Activated CD8-positive, alpha-beta memory T cell treated with anti-CD3 and anti-CD28 coated beads for 1 hour (primary cell): ENCODE measurements at places on chromosomes 2 and 18.
A peak's percentile ranks its signal among the peaks of the same experiment; 100 is the strongest.

GRCh38 chr2:74835831-74836674 is 2.1 kb downstream of the HK2 start:
- DNase-seq, result no peak

- no peak for DNase-seq
Measured at GRCh38 chr2:199458009-199458805, 468 bp upstream of the SATB2 start.

DNA sequence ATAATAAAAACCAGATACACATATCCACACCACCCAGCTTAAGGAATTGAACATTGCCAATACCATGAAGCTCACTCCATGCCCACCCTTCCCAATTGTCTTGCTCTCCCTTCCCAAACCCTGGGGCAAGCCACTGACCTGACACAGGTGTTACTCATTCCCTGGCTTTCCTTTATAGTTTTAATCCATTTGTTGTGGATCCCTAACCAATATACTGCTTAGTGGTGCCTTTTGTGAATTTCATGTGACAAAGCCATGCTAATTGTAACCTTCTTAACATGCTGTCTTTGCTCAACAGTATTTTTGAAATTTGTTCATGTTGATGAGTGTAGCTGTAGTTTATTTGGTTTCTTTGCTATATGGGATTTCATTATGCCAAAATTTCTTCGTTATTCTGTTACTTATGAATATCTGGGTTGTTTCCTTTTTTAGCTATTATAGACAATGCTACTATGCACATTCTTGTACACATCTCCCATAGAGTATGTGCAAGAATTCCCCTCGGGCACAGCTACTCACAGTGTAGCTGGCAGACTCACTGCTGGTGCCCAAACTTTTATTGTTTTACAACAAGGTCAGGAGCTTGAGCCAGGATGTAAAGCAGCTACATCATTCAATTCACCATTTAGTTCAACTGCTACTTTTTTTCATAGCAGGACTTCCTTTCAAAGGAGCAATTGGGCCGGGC is 90.8 kb upstream of the ATL2 start:
- no peak for DNase-seq

- no peak for DNase-seq
Measured at GRCh38 chr2:107622741-107623310, 203.9 kb upstream of the RGPD4 start.

GRCh38 chr2:254241-254640 is 9.6 kb downstream of the SH3YL1 start:
- DNase-seq, result no peak

- no peak for DNase-seq
Measured at GRCh38 chr2:98234776-98235175, 111.5 kb upstream of the CNGA3 start.

- DNase-seq, result peak; percentile 19
Measured at GRCh38 chr2:191115391-191115790, 35.4 kb downstream of the STAT4 start.

- DNase-seq, result no peak
Measured at GRCh38 chr2:233429175-233429897, 75.0 kb downstream of the DGKD start.

GRCh38 chr2:240626531-240627300 is 1.4 kb downstream of the GPR35 start:
- DNase-seq, result no peak

DNA sequence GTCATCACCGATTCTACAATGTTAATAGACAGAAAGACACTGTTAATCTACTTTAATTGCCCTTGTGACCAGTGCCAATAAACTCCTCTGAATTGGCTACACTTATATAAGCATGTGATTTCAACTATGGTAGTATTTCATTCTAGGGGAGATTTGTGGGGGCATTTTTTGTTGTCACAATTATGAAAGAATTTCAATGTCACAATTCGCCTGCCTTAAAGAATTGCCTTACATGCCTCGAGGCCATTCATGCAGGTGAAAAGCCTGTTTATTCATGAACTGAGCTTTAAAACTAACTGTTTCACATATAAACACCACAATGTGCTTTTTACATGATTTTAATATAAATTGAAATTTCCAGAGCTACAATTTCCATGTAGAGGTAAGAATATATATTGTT is 162.8 kb downstream of the GCA start:
- no peak for DNase-seq

DNA sequence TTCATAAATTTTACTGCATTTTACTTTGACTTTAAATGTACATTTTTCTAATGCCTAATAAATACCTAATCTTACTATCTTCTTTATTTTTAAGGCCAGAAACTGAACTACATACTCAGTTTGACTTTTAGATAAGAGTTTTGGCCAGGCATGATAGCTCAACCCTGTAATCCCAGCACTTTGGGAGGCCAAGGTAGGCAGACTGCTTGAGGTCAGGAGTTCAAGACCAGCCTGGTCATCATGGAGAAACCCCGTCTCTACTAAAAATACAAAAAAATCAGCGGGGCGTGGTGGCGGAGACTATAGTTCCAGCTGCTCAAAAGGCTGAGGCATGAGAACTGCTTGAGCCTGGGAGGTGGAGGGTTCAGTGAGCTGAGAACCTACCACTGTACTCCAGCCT is 9.1 kb downstream of the ATF2 start:
- no peak for DNase-seq

DNA sequence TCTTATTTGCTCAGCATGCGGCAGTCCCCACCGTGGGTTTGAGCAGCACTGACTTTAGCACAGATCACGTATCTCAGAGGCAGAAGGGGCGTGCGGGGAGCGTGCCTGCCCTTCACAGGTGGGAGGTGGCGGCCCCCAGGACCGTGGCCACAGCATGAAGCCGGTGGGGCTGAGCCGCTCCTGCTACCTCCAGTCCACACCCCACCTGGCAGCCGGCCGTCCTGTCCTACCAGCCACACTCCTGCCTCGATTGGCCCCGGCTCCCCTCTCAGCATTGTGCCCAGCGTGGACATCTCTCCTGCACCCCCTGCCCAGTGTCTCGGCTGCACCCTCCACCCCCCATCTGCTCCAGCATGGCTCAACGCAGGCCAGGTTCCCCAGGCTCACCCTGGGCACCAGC is 73.6 kb downstream of the NFATC1 start:
- no peak for DNase-seq

DNA sequence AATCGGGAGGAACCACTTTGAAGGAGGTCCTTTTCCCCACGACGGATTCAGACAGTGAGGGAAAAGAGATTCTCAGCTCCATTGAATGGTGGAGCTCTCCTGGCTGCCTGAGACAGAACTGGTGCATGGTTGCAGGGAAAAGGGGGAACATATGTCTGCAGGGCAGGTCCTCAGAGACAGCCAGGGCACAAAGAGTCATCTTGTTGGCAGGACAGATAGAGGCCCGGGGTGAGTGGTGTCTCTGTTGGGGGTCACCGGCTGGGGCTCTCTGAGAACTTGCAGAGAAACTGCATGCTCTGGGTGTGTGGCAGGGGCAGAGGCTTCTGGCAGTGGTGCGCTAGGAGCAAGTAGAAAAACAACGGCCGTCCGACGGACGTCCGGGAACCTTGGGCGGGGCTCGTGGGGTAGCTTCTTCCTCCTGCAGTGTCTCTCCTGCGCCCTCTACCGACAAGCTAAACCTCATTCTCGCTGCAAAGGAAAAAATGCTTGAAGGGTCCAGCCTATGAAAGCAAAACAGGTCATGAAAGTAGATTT is 94.3 kb downstream of the CDCA7 start:
- no peak for DNase-seq

- no peak for DNase-seq
Measured at GRCh38 chr2:33375054-33375453, 101.4 kb upstream of the RASGRP3 start.

GRCh38 chr18:13658436-13659204 is 67.7 kb downstream of the FAM210A start:
- DNase-seq, result no peak

GRCh38 chr2:1588051-1588977 is 156.0 kb downstream of the PXDN start:
- no peak for DNase-seq

- DNase-seq, result no peak
Measured at GRCh38 chr2:128450211-128451024, 131.8 kb upstream of the HS6ST1 start.

DNA sequence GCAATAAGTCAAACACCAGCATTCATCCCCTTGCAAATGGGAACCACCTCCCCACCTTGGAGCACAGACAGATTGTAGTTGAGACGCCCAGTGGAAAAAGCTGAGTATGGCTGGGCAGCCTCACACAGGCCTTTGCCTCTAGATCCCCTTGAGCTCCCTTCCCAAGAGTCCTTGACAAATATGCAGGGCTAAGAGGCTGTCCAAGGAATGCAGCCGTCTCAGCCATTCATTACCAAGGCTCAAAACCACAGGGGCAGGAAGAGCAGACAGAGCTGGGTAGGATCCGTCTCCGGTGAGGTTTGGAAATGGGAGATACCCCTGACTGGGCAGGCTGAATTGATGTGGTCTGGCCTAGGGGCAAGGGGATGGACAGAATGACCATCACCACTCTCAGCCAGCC is 557.1 kb downstream of the TNS1 start:
- DNase-seq, result no peak

- DNase-seq, result no peak
Measured at GRCh38 chr2:68319398-68320117, at the start of gene CNRIP1. TSS of gene CNRIP1 (minus strand) at chr2:68319949. CDS start at chr2:68319400, 549 bp downstream.

- DNase-seq, result no peak
Measured at GRCh38 chr2:24206242-24206641, 31.4 kb downstream of the FAM228A start.

GRCh38 chr2:13050764-13051163 is 334.0 kb downstream of the TRIB2 start:
- DNase-seq, result no peak

GRCh38 chr2:68223419-68223818 is 28.9 kb downstream of the PPP3R1 start:
- DNase-seq, result no peak

DNA sequence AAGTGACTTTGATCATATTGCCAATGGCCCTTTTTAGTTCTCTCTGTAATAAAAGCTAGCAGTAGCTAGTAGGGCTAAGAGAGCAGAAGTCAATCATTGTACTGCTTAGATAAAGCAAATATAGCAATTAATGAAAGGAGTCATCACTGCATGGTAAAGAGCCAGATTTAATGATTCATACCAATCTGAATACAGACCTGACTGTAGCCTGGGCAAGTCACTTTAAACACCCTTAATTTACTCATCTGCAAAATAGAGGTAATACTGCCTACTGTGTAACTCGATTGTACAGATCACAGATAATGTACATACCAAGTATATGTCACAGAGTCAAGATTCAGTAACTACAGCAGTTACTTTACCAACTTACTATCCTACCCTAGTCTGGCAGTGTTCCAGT is 63.6 kb downstream of the ASXL2 start:
- no peak for DNase-seq

- DNase-seq, result no peak
Measured at GRCh38 chr2:230827774-230828271, 36.9 kb upstream of the ITM2C start.

DNA sequence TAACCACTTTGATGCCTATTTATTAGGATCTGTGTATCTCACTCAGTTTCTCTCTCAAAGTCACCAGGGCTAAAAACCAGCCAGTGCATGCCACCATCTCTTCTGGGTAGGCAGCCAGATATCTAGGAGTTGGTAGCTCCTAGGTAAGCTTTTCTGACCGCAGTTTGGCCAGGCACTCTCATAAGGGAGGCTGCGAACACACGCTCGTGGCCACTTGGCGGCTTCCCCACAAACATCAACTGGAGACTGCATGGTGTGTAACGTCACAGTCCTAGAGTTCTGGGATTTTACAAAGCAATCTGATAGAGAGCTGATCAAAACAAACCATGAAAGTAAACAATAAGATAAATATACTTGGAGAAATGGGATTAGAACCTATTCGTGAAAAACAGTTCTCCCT is 424.3 kb upstream of the ACVR2A start:
- DNase-seq, result no peak

DNA sequence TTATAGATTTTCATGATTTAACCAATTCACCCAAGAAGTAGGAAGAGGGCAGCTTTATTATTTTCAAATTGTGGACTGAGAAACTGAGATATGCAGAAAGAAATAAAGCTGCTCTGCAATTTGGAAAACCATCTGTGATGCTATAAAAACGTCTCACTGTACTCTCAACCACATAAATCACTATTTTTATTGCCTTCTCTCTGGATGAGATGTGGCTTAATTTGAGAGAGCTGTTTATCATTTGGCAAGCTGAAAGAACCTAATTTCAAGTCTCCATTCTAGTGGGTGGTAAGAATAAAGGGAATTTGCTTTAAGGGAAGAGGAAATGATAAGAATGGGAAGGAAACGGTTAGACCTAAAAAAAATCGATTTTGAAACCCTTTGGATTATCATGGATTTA is 49.9 kb upstream of the CYP1B1 start:
- DNase-seq, result no peak

GRCh38 chr2:197369228-197369932 is 58.8 kb upstream of the ANKRD44 start:
- DNase-seq, result no peak

GRCh38 chr2:73069855-73070642 is 1.5 kb downstream of the SFXN5 start:
- DNase-seq, result no peak

DNA sequence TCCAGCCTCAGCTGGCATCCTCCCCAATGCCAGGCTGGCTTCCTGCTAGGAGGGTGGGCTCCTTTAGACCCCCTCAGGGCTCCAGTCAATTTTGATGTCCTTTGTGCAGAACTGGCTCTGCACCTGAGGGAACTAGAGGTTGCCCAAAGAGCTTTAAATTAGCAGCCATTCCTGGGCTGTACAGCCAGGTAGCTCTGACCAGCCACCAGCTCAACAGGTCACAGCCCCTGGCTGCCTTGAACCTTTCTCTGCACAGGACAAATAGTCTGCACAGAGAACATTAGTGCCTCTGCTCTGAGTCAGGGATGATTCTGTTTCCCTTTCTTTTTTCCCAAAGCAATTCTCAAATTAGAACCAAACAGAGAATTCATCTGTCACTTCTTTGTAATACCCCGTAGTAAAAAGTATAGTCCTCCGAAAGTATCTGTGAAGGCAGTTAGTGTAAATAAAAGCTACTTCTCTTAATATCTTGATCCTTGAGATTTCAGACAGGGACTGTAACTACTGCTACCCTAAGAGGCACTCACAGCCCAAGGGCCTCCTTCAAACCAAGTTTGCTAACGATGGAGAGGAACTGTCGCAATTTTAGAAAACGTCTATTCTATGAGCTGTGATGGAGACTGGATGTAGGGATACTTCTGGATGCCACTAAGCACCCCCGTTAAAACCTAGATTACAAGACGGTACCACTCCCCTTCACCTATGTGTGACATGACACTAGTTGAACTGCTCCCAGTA is 3.0 kb downstream of the TTC32 start:
- DNase-seq, result no peak

- DNase-seq, result no peak
Measured at GRCh38 chr2:102046135-102046986, 54.6 kb downstream of the IL1R2 start.

GRCh38 chr2:45755585-45756335 is 104.3 kb downstream of the PRKCE start:
- DNase-seq, result no peak

GRCh38 chr2:116733699-116734098 is 1080.8 kb upstream of the DDX18 start:
- DNase-seq, result no peak

GRCh38 chr18:57141208-57142129 is 5.4 kb upstream of the BOD1L2 start:
- DNase-seq, result no peak

- DNase-seq, result no peak
Measured at GRCh38 chr2:168679741-168680310, 122.6 kb upstream of the NOSTRIN start.
